Inflammatory macrophage treated with lipopolysaccharide for 4 hours (primary cell): ENCODE measurements at places on chromosomes 2 and 18.

DNA sequence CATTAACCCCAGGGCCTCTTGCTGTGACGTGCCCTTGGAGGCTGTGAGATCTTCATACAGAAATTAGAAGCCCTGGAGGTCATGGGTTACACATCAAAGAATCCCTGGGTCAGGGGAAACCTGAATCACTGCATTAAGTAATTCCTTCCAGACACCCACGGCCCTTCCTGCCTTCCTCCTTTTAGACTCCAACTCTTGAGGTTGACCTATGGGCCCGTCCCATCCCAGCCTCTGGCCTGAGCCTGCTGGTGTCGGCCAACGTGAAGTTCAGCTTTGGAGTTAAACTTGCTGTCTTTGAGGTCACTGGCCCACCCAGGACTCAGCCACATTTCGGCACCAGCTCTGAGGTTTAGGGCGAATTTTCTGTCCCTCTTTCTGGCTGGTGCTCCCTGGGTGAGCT lies 198.3 kb downstream of the ACKR3 start:
- peak; percentile 88 for DNase-seq

- DNase-seq, result no peak
Observed at GRCh38 chr2:58714238-58714637, 473.1 kb upstream of the FANCL start.

DNA sequence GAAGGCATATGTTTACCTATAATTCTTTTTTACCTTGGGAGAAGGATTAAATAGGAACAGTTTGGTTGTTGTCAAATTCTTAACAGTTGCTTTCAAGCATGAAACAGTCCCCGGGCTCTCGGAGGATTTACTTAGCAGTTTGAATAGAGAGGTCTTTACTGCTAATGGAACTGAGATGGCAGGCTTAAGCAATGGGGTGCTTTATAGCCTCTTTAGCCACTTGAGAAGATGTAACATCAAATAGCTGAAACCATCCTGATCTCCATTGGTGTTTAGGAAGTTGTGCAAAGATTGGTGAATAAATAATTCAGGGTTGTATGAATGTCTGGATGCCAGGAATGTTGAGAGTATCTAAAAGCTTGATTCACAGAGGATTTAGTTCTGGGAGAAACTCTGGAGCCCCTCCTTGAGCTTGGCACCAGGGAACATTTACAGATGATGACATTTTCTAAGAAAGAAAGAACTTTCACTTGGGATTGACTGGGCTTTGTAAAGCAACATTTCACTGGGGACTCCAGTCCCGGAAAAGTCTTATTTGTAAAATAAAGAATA lies 51.9 kb downstream of the PTPRM start:
- no peak for DNase-seq

DNA sequence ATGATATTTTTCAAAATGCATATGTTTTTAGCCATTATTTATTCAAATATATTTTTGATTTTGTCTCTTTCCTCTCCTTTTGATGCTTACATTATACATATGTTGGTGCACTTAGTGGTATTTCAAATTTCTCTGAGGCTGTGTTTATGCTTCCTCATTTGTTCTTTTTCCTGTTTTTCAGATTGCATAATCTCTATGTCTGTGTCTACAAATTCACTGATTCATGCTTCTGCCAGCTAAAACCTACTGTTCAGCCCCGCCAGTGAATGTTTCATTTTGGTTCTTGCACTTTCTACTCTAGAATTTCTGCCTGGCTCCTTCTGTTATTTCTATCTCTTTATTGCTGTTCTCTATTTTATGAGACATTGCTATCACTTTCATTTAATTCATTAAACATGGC lies 951.7 kb upstream of the CNTNAP5 start:
- DNase-seq, result peak; percentile 76

DNA sequence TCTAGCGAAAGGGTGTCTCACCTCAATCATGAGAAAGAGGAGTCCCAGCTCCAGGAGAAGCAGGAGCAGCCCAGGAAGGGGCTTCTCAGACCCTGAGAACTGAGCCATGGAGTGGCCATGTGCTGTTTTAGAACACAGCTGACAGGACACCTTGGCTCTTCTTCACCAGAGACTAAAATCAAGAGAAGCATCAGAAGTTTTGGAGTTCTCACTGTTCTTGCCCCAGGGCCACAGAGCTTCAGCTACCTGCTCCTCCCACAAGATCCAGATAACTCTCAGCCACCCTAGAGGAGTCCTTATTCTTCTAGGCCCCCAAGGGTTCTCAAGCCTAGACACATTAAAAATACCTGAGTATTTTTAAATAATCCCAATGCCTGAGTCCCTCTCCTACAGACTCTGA lies 99.6 kb upstream of the ATP8B1 start:
- no peak for DNase-seq

GRCh38 chr2:40129725-40130124 lies 322.2 kb downstream of the SLC8A1 start:
- DNase-seq, result no peak

DNA sequence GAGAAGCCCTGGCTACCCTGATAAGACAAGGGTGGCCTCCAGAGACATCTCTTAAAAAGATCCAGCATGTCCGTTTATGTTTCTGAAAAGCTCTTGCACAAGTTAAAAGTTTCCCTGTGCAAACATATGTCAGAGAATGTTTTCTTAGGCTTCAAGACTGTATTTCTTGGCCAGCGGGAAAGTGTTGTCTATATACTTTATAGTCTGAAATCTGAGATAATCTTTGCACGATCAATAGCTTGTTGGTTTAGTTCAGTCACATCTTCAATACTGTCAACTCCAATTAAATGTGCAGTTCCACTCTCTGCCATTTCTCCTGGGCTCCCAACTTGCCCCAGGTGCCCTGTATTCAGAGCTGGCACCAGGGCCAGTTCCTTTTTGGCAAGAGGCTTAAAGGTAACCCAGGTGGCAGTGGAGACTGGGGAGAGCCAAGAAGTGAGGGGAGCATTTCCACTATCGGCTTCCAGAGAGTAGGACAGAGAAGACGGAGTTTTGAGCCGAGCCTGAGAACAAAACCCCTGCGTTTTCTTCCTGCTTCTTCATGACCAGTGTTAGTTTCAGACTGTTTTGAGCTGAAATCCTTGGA lies 64.4 kb downstream of the ACOXL start:
- no peak for DNase-seq

DNA sequence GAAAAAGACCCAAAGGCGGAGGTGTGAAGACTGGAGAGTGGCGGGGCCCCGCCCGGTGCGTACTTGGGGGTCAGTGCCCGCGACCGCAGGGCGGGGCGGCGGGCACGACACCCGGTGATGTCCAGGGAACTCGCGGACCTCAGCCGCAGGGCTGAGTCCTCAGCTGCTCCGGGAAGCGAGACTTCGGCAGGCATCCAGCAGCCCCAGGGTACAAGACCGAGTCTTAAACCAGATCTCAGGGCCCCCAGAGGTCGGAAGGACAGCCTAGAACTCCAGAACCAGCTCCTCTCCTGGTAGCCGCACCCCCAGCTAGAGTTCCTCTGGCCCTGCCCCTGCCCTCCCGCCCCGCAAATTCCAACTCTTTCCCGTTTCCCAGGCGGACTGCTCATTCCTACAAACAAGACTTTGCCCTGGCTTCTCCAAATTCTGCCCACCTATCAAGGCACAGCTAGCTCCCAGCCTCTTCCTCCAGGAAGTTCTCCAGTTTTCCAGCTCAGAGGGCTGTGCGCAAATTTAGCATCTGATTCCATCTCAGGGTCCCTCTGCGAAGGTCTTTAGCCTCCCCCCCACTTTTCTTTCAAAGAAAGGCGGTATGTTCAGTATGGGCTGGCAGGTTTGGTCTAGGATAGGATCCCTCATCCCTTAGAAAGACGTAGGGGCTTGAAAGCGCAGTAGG lies 26.0 kb upstream of the NOTO start:
- no peak for DNase-seq

- no peak for DNase-seq
Observed at GRCh38 chr2:170514140-170514539, 201.0 kb upstream of the SP5 start.

- DNase-seq, result peak; percentile 30
Observed at GRCh38 chr2:70471129-70471528, 82.5 kb downstream of the TGFA start.

GRCh38 chr2:152566728-152567069 lies 150.6 kb downstream of the PRPF40A start:
- DNase-seq, result peak; percentile 88

DNA sequence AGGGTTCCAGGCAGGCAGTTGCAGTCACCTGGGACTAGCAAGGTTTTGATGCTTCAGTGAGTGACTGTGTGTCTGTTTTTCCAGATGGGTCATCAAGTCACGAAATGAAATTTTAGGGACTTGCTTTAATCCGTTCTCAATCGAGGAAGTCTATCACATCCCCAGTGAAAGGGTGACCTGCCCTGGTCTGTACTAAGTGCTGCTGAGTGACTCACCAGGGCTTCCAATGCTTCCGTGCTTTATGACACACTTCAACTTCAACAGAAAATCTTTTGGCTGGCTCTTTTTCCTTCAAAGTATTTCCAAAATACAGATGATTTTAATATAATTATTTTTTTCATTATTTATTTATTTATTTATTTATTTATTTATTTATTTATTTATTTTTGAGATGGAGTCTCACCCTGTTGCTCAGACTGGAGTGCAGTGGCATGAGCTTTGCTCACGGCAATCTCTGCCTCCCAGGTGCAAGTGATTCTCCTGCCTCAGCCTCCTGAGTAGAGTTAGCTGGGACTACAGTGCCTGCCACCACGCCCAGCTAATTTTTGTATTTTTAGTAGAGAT lies 18.4 kb downstream of the TFCP2L1 start:
- no peak for DNase-seq

GRCh38 chr18:2642771-2643170 lies 12.8 kb upstream of the SMCHD1 start:
- no peak for DNase-seq

GRCh38 chr2:160387558-160388262 lies 105.9 kb downstream of the RBMS1 start:
- no peak for DNase-seq

DNA sequence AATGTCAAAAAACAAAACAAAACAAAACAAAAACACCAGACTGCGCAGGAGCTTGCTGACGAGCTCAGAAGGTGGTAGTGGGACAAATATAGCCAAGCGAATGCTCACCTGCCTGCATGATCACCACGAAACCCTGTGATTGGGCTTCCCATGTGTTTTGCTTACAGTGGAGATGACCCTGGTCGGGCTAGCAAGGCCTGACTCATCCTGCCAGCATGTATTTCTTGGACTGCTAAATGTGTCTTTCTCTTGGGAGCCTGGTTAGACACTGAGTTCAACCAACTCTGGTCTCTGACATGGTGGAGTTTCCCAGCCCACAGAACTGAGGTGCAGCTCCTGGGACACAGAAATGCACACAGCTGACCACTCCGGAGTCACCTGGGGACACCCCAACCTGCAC lies 30.7 kb upstream of the DUSP2 start:
- DNase-seq, result no peak

DNA sequence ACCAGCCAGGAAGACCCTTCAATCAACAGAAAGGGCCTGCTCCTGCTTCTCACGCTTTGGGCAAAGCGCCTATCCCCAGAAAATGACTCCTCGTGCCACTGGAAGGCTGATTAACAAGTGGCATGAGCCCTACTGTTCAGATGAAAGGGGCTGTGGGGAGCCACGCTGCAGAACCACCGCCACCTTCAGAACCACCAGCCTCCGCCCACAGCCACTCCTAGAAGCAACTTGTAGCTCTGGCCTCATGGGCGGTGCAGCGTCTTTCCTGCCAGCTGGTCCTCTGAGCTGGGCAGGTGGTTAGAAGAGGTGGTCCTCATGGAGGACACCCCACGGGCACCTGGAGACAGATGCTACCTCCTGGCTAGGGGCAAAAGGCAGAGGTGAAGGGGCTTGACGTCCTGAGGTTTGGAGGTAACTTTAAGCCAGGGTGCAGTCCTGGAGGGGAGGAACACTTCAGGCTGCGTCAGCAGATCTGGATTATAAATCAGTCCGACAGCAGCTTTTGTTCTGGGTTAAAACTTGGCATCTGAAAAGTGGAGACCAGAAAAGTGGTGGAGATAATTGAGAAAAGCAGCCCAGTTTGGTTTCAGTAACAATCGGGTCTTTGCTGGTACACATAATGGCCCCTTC lies 861 bp upstream of the SEMA4C start:
- no peak for DNase-seq

GRCh38 chr2:119338826-119339561 lies 27.6 kb downstream of the C2orf76 start:
- peak; percentile 57 for DNase-seq

GRCh38 chr2:202479090-202479489 lies 103.0 kb downstream of the BMPR2 start:
- DNase-seq, result no peak

GRCh38 chr2:50584185-50584584 lies 447.7 kb downstream of the NRXN1 start:
- no peak for DNase-seq

DNA sequence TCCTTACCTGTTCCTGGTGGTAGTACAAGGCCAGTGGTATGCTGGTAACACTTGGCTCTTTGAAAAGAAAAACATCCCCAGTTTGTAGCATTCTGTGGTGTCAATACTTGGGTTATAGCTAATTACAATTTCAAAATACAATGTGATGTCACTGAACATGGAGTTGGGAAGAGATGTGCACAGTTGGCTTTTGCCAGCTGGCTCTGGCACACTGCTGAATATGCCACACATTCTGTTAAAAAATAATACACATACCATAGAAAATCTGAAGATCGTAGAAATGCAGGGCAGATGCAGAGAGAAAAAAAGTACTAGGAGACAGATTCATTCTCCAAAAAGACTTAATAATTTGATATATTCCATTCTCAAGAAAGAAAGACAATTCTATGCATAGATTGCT lies 101.5 kb downstream of the TACR1 start:
- DNase-seq, result no peak

DNA sequence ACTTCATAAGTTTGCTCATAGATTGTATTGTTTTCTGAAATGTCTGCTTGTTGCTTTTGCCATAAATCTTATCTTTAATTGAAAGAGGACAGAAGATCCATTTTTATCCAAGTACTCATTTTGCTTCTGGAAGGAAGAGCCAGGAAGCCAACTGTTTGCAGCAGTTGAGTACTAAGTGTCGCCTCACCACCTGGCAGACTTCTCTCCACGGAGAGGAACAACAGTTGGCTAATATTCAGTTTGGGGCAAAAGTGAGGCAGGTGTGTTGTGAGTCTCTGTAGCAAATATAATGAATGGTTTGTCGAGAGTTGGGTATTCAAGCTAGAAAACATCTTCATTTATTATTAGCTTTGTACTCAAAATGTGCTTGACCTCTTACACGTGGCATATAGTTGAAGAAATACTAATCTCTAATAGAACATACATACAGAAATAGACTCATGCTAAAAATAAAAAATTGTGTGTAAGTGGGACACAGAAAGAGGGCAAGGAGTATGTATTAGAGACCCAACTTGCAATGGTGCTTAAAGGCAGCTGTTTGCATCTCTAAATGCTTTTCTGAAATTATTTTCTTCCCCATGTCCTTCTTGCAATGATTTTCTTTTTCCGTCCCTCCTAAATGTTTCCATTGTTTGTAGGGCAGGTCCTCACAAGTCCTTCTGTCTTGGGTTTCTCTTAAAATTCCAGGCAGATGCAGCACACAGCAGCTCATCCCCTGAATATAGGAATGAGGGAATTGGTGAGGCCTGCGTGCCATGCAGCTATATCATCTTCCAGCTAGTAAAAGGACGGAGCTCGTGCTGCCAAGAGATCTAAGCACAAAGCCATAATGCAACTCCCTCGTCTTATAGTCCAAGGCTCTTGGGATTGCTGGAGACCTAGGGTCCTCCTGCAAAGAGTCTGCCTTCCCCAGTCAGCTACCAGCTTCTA lies 44.8 kb upstream of the MAP3K20 start:
- DNase-seq, result no peak
